Fibroblast of the aortic adventitia (primary cell): ENCODE measurements at places on chromosomes 3 and 15. TPM values are rescaled to one million over a fixed set of nuclear protein-coding genes. Genes with fewer than 3 reads are reported as not detected.

The RTP1 gene
- total RNA-seq, result not detected in 2 replicates

The KCNH8 gene
- total RNA-seq, result not detected in 2 replicates

The C3orf22 gene
- total RNA-seq, result not detected in 2 replicates

The QTRT2 gene
- 23.7 and 33.9 TPM in 2 replicates for total RNA-seq

The CORO2B gene
- total RNA-seq, result 8.1 and 23.3 TPM in 2 replicates

The SLC22A14 gene
- total RNA-seq, result not detected in 2 replicates

The U2SURP gene
- 99.1 and 128 TPM in 2 replicates for total RNA-seq

The HRH1 gene
- total RNA-seq, result 7.4 and 20.6 TPM in 2 replicates

The HYAL2 gene
- 7.8 and 27.0 TPM in 2 replicates for total RNA-seq

The IL20RB gene
- total RNA-seq, result 3.9 and 4.6 TPM in 2 replicates

The CPNE9 gene
- not detected in 2 replicates for total RNA-seq

The ELL3 gene
- 2.1 and 4.9 TPM in 2 replicates for total RNA-seq

The GABRB3 gene
- total RNA-seq, result 0.81 and 2.2 TPM in 2 replicates

The DLEC1 gene
- 0.09 and 0.25 TPM in 2 replicates for total RNA-seq

The GREM1 gene
- 25.1 and 181 TPM in 2 replicates for total RNA-seq

The WDR49 gene
- total RNA-seq, result under 0.01 and 0.08 TPM in 2 replicates

The SCAMP5 gene
- 1.1 and 2.2 TPM in 2 replicates for total RNA-seq

The FRG2C gene
- total RNA-seq, result not detected in 2 replicates

The CDC25A gene
- total RNA-seq, result 0.90 and 13.6 TPM in 2 replicates

The GOLGA8T gene
- total RNA-seq, result not detected in 2 replicates

The UMPS gene
- 28.6 and 83.3 TPM in 2 replicates for total RNA-seq

The DENND6A gene
- 21.0 and 35.2 TPM in 2 replicates for total RNA-seq

The BFSP2 gene
- not detected in 2 replicates for total RNA-seq

The GPR149 gene
- not detected in 2 replicates for total RNA-seq

The TRIM42 gene
- not detected in 2 replicates for total RNA-seq

The CASR gene
- not detected in 2 replicates for total RNA-seq

The RBMS3 gene
- 68.4 and 84.1 TPM in 2 replicates for total RNA-seq

The ROPN1 gene
- total RNA-seq, result not detected in 2 replicates

The PKM gene
- 1,143 and 1,845 TPM in 2 replicates for total RNA-seq

The B3GNT5 gene
- total RNA-seq, result 4.7 and 10.4 TPM in 2 replicates

The CCR5 gene
- total RNA-seq, result not detected in 2 replicates

The CX3CR1 gene
- not detected in 2 replicates for total RNA-seq

The CA12 gene
- total RNA-seq, result 21.5 and 174 TPM in 2 replicates

The NR1I2 gene
- total RNA-seq, result 0.27 TPM in 1 of 2 replicates, not detected in the other

The FAM107A gene
- 0.54 TPM in 1 of 2 replicates, not detected in the other for total RNA-seq

The TGM5 gene
- total RNA-seq, result not detected in 2 replicates

The RSL24D1 gene
- total RNA-seq, result 131 and 149 TPM in 2 replicates

The CTXN2 gene
- not detected in 2 replicates for total RNA-seq

The GPR176 gene
- 49.7 and 160 TPM in 2 replicates for total RNA-seq

The XIRP1 gene
- 0.09 TPM in 1 of 2 replicates, not detected in the other for total RNA-seq

The MESP2 gene
- 1.3 and 2.9 TPM in 2 replicates for total RNA-seq

The PAQR5 gene
- 13.2 TPM in 1 of 2 replicates, not detected in the other for total RNA-seq

The WDR76 gene
- 2.9 and 58.2 TPM in 2 replicates for total RNA-seq

The SEMA7A gene
- 2.6 and 7.9 TPM in 2 replicates for total RNA-seq

The FGF7 gene
- total RNA-seq, result 87.9 and 97.7 TPM in 2 replicates

The ARPP19 gene
- total RNA-seq, result 91.5 and 168 TPM in 2 replicates

The CCDC9B gene
- 6.7 and 16.2 TPM in 2 replicates for total RNA-seq

The SGO1 gene
- 0.90 and 14.5 TPM in 2 replicates for total RNA-seq

The TMCC1 gene
- total RNA-seq, result 11.2 and 16.9 TPM in 2 replicates

The ALS2CL gene
- total RNA-seq, result 0.16 and 0.18 TPM in 2 replicates

The PAQR9 gene
- 0.09 TPM in 1 of 2 replicates, not detected in the other for total RNA-seq

The UBA7 gene
- 22.8 and 69.4 TPM in 2 replicates for total RNA-seq

The STXBP5L gene
- total RNA-seq, result 0.16 TPM in 1 of 2 replicates, not detected in the other

The PRICKLE2 gene
- total RNA-seq, result 22.0 and 45.1 TPM in 2 replicates

The TLR9 gene
- total RNA-seq, result not detected in 2 replicates

The MAP6D1 gene
- 1.4 and 6.0 TPM in 2 replicates for total RNA-seq
